H7 (cell line): ENCODE measurements at places on chromosomes 11 and 22. TPM values are rescaled to one million over a fixed set of nuclear protein-coding genes. Genes with fewer than 3 reads are reported as not detected.

TESMIN gene
- total RNA-seq: 63.7 and 91.0 TPM in 2 replicates

TRIM68 gene
- 6.3 and 7.3 TPM in 2 replicates for total RNA-seq

CAPN5 gene
- total RNA-seq: 15.9 and 16.3 TPM in 2 replicates

LRFN4 gene
- 62.5 and 65.4 TPM in 2 replicates for total RNA-seq

CDC42EP2 gene
- 0.97 and 1.2 TPM in 2 replicates for total RNA-seq

TRPC6 gene
- total RNA-seq: 1.4 and 2.1 TPM in 2 replicates

KRTAP5-1 gene
- total RNA-seq: not detected in 2 replicates

OR6X1 gene
- not detected in 2 replicates for total RNA-seq

C11orf42 gene
- total RNA-seq: not detected in 2 replicates

SCARF2 gene
- total RNA-seq: 11.5 and 15.0 TPM in 2 replicates

PEX26 gene
- total RNA-seq: 29.7 and 34.5 TPM in 2 replicates

GRM5 gene
- total RNA-seq: not detected in 2 replicates

CTNND1 gene
- total RNA-seq: 108 and 118 TPM in 2 replicates

PNPLA5 gene
- total RNA-seq: 2.2 and 4.0 TPM in 2 replicates

OR5P2 gene
- total RNA-seq: not detected in 2 replicates

KIF18A gene
- 21.4 and 32.7 TPM in 2 replicates for total RNA-seq

MAPK8IP2 gene
- total RNA-seq: 1.7 and 3.4 TPM in 2 replicates

MLC1 gene
- total RNA-seq: 0.14 TPM in 1 of 2 replicates, not detected in the other

JAML gene
- not detected in 2 replicates for total RNA-seq

C11orf87 gene
- not detected in 2 replicates for total RNA-seq

PATE2 gene
- total RNA-seq: not detected in 2 replicates

ALG9 gene
- total RNA-seq: 17.4 and 23.3 TPM in 2 replicates

CDC42BPG gene
- 2.3 and 2.6 TPM in 2 replicates for total RNA-seq
